ENCODE measurements at places on chromosomes 6 and 20.

DNA sequence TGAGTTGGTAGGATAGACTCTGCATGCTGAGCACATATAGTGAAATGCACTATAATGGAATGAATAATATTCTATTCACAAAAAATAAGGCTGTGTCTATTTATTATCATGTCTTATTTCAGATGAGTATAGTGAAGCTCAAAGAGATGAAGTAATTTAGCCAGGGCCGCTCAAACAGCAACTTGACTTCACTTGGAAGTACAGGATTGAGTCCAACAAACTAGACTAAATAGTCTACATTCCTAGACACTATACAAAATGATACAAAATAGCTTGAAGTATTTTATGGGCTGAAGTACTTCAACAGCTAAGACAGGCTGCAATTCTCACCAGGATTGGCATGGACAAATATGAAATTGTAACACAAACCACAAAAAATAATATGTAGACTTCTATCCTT is 144.5 kb upstream of the DST start:
- no peak for DNase-seq

- no peak for DNase-seq
These were observed 263.4 kb downstream of the DHX35 start for GRCh38 chr20:39225536-39225935.

- DNase-seq, result peak; percentile 11
These were observed 166.3 kb downstream of the KCNQ5 start for GRCh38 chr6:72788188-72788587.

DNA sequence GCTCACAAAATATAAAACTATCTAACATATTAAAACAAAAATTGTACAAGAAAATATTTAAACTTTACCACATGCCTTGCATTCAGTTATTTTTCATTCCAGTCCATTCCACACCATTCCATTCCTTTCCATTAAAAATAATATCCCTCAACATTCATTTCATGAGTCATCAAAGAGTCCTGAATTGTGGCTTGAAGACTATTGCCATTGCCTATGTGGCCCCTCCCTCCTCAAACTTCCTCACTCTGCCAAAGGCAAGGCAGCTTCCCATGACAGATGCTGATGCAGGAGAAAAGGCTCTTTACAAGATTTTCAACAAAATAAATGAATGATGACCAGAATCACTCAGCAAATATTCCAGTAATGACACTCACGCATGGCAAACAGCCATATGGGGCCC is 31.7 kb downstream of the IL20RA start:
- DNase-seq, result no peak

- DNase-seq, result peak; percentile 47
These were observed 51.8 kb upstream of the SLCO4A1 start for GRCh38 chr20:62590309-62591121.

DNA sequence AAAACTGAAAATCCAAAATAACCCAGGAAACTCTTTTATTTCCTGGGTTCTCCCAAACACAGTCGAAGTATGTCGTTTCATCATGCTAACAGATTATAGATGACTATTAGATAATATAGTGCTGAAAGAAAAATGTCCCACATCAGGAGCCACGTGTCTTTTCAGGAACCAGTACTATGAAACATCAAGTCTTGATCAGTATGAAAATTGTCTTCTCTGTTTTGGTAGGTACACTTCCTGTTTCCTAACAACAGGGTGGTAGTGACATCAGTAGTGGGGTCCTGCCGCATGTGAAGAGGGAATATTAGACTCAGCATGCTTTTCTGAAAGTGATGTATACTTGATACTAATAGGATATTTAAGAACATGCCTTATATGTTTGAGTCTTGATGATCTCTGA is 136.7 kb downstream of the HIVEP1 start:
- DNase-seq, result no peak

DNA sequence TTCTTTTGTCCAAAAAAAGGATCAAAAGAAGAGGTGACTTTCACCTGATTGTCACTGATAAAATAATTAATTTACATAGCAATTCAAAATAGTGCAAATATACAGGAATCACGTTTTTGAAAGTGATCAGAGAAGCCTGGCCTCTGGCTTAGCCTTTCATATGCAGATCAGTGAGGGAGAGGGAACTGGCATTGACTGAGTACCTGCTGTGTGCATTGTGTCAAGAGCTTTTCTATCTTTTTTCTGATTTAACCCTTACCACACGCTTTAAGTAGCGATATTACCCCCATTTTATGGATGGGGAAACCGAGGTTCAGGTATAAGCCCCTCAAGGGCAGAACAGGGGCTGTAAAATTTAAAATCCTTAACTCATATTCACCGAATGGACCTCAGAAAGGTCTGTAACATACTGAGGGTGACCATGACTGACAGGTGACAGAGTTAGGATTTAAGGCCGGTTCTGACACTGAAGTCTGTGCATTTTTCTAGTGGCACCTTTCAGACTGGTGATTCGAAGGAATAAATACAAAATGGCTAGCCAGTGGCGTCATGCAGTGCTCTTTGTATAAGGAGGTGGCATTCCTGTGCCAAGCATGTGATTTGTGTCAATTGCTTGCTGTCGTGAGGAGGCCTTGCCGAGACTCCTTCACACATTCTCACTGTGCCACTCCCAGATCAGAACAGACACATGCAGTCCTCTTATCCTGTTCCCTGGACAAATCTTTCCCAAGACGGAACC is 310.2 kb downstream of the TSHZ2 start:
- no peak for DNase-seq

- DNase-seq, result no peak
These were observed 4.5 kb downstream of the ACSS1 start for GRCh38 chr20:25053255-25054031.

- DNase-seq, result no peak
These were observed 46.0 kb upstream of the PROKR2 start for GRCh38 chr20:5362771-5363170.

DNA sequence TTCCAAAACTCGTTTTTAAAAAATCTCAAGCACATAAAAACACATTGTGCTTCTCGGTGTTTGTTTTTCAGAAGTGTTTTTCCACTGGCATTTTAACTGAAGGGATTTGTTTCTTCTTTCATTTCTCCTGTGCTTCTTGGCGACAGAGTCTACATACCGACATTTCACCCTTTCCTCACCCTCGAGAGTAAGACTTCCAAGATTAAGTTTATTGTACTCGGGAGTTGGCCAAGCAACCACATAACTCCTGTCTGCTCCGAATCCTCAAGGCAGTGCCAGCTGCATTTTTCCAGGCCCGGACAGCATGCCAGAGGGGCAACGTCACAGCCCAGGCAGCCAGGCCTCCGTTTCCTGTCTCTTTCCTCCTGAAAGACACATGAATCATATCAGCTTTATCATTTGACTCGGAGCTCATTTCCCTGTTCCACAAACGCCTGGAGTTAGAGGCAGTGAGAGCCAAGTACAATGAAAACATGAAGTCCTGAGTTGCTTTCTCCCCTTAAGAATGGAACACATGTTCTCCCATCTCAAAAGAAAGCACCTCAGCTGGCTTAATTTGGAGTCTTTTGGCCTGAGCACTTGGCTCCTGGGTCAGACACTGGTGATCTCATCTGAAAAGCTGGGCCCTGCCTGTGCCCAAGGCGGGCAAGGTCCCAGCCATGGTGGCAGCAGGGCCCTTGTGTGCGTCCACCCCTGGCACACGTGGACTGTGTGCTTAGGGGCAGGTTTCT is 23.2 kb upstream of the FAM50B start:
- peak; percentile 86 for DNase-seq

DNA sequence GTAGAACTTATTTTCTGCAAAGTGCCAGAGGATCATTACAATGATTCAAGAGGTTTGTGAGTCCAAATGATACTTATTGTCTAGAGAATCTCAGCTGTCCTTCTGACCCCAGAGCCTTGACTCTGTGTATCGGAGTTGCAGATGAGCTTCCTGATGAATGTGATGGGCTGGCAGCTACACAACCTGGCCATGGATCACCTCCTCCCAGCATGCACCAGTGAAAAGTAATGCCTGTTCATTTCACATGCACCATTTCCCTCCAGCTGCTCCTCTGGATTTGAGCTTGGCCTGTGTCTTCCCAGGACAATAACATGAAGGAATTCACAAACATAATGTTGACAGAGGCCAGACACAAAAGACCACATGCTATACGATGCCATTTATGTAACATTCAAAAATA is 30.0 kb downstream of the SNHG17 start:
- no peak for DNase-seq

- DNase-seq, result no peak
These were observed 440.2 kb downstream of the TBC1D32 start for GRCh38 chr6:120894077-120894476.

DNA sequence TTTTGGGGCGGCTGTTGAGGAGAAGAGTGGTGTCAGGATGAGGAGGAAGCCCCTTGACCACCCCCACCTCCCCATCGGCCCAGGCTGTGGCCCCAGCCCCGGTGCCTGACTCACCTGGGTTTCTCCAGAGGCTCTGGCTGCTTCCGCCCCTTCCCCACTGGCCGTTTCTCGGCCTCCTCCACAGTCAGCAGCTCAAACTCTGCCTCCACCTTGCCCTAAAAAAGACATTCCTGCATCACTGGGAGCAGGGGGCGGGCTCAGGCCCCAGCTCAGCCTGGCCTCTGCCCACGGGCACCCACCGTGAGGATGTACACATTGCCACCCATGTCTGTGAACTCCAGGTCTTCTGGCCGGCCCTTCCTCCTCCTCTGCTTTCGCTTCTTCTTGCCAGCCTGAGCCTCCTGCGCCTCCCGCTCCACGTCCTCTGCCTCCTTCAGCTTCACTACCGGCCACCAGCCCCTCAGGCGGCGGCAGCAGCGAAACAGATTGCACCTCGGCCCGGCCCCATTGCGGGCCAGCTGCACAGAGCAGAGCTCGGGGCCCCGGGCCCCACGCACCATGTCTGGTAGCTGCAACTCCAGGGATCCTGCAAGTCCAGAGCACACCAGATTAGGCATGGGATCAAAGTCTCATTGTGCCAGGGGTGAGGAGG is 17.3 kb downstream of the ERGIC3 start:
- DNase-seq, result no peak

DNA sequence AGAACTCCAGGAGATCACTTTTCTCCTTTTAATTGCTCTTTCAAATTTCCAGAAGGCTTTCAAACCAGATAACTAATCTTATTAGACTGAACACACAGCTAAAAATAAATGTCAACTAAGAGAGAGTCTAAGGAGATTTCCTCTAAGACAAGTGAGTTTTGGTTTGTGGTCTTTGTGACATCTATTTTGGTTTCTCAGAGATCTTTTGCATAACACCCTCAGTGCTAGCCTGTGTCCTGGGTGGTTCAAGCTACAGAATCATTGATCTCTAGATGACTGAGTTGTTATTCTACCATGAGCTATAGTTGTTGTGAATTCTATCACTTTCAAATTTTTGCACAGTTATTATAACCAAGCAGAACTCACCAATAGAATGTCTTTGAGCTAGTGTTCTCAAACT is 49.1 kb upstream of the PLCB4 start:
- no peak for DNase-seq

- DNase-seq, result no peak
These were observed 17.3 kb upstream of the ID1 start for GRCh38 chr20:31587545-31588389.

GRCh38 chr6:18503593-18504231 is 116.6 kb downstream of the RNF144B start:
- peak; percentile 76 for DNase-seq

- DNase-seq, result no peak
These were observed 84.7 kb upstream of the SCP2D1 start for GRCh38 chr20:18728870-18729224.

DNA sequence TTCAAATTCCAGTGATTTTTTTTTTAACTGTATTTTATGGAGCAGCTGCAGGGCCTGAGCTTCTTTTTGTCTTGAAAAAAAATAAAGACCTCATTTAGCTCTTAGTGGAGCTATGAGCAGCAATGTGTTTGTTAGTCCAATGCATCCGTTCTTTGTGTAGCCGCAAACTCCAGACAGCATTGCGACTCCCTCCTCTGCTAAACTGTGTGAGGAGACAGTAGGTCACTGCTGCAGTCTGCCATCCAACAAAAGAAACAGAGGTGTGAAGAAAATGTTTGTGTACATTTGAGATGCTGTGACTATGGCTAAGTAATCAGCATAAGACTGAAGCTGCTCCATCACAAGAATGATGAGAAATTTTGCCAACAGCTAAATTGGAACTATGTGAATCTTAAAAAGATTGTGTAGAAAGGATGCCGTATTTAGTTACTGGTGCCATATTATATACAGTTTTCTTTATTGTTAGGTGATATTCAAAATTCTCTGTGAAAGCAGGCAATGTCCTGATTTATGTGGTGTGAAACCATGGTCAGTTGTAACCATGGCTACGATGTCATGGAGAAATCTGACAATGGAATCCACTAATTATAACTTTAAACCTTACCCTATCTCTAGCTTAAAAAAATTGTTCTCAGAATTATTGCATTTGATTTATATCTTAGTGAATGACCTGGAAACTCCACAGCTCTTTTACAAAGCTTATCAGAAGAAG is 428.8 kb upstream of the EPHA7 start:
- no peak for DNase-seq

- no peak for DNase-seq
These were observed 39.8 kb downstream of the SRSF3 start for GRCh38 chr6:36633915-36634314.

DNA sequence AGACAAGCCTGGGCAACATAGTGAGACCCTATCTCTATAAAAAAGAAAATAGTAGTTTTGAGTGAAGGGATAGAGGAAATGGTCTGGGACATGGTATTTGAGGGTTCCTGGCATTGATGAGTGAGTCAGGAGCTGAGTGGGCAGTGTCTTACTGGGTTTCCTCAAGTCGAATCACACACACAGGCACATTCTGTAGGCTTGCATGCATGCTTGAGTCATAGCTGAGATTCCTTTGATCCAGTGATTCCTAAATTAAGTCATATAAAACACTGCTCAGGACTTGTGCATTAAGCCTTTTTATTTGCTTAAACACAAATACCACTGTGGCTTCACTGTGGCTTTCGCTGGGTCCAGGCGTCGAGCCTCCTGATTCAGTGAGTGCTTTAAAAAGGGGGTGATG is 71.8 kb upstream of the TMEM181 start:
- DNase-seq, result peak; percentile 36

GRCh38 chr20:47770935-47771334 is 14.3 kb downstream of the SULF2 start:
- no peak for DNase-seq

- DNase-seq, result no peak
These were observed 79.5 kb upstream of the PREP start for GRCh38 chr6:105482227-105482844.

DNA sequence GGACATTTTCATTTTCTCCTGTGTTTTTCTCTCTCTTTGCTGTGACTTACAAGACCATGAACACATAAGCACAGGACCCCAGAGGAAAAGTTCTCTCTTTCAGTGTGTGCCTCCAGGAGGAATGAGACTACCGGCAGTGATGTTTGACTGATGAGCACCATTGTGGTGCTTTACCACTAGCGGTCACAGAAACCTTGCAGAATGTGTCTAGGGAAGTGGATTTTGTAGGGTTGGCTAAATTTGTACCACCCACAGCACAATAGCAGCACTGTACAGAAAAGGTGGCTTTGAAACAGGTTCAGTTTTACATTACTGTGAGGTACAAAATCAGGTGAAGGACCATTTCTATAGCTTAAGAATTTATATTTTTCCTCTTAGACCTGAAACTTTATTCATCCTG is 301.9 kb upstream of the SUPT3H start:
- DNase-seq, result no peak

GRCh38 chr6:157959451-157960227 is 22.0 kb upstream of the SYNJ2 start:
- DNase-seq, result no peak

- peak; percentile 6 for DNase-seq
These were observed at the start of gene RIMS1 for GRCh38 chr6:71886184-71887005. RIMS1 (plus strand) TSS chr6:71886550; CDS start chr6:71887024, 474 bp downstream.

- DNase-seq, result no peak
These were observed 28.0 kb downstream of the PEX3 start for GRCh38 chr6:143478479-143479062.

GRCh38 chr20:58473453-58474425 is 41.5 kb downstream of the APCDD1L start:
- DNase-seq, result no peak

GRCh38 chr6:94501516-94501915 is 1075.8 kb upstream of the MANEA start:
- no peak for DNase-seq
